Thyroid gland (tissue), 4 donors: ENCODE measurements at places on chromosomes 12 and 14. TPM values are rescaled to one million over a fixed set of nuclear protein-coding genes. Genes with fewer than 3 reads are reported as not detected.
A peak's percentile ranks its signal among the peaks of the same experiment; 100 is the strongest.

P3H3 gene
- 15.1 TPM for total RNA-seq

CCDC184 gene
- total RNA-seq = 0.44 TPM

ERP27 gene
- 24.3 TPM for total RNA-seq

DNA sequence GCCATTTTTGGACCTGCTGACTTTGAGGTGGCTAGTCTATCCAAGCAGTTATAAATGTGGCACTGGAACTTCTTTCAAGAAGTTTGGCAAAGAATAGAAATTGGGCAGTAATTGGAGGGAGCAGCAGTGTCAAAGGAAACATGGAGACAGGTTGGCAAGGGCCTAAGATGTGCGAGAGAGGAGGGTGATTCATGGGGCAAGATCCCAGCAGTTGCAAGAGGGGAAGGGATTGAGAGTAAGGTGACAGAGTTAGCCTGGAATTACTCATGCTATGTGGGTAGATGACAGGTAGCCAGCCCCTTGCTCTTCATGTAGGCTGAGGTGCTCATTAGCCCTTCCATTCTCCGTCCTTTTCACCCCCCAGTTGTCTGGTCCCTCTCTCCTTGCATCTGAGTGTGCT is 42.2 kb downstream of the FBXL14 start:
- H3K4me1 ChIP-seq = no peaks in the 10 kb centered on the region
- no peak for DNase-seq
- H3K4me3 ChIP-seq = no peak overlapping the region
- H3K27me3 ChIP-seq = no peaks in the 10 kb centered on the region

DNA sequence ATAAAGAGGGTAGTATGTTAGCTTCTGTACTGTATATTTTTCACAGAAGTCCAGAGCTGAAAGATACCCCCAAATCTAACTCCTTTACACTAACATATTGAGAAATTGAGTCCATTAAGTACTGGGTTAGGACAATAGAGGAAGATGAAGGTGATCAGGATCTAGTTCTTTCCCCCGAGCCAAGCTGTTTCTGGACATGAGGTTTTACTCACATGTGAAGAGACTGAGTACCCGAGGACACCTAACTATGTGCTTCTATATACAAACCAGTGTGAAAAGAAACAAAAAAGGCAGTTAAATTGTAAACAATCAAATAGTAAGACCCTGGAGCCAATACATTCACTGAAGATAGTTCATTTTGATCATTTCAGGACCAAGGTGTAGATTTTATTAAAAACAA is 3.8 kb upstream of the TRHDE start:
- no peak overlapping the region for H3K4me3 ChIP-seq
- H3K36me3 ChIP-seq = no peaks in the 10 kb centered on the region
- H3K4me1 ChIP-seq = peaks cover 18% of the 10 kb centered on the region
- no peak for DNase-seq
- no peaks in the 10 kb centered on the region for H3K27me3 ChIP-seq

DNA sequence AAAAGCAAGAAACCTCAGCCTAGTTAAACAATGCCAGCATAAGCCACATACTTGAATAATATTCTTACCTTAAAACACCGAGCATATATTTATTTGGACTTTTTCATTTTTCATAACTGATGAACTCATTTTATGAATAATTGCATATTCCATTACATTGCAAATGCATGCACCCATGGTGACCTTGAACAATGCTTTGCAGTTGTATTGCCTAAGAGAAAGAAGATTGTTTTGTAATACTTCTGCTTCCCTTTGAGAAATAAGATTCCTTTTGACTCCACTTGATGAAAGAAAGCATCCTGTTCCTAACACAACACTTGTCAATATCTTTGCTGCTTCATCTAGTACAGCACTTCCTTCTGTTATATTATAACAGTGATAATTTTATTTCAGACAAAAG is 1182.2 kb downstream of the FLRT2 start:
- no peak overlapping the region for H3K4me3 ChIP-seq
- H3K4me1 ChIP-seq = no peaks in the 10 kb centered on the region
- no peaks in the 10 kb centered on the region for H3K27me3 ChIP-seq
- no peak overlapping the region for H3K27ac ChIP-seq
- no peaks in the 10 kb centered on the region for H3K36me3 ChIP-seq
- no peak for DNase-seq

DNA sequence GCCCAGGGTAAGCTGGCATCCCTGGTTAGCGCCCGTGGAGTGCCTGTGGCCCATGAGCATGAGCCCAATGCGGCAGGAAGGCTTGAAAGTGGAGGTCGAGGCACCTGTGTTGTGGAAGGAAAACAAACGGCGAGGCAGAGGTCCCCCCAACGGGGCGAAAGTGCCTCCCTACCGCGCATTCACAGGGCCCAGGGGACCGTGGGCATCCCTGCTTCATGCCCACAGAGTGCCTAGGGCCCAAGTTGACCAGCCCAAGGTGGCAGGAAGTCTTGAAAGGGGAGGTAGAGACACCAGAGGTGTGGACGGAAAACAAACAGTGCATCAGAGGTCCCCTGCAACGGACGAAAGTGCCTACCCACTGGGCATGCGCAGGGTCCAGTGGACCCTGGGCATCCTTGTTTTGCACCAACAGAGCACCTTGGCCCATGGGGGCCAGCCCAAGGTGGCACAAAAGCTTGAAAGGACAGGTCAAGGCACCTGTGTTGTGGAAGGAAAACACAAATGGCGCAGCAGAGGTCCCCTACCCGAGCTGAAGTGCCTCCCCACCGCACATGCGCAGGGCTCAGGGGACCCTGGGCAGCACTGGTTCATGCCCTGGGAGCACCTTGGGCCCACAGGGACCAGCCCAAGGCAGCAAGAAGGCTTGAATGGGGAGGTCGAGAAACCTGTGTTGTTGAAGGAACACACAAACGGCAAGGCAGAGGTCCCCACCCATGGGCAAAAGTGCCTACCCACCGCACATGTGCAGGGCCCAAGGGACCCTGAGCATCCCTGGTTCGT is 377.5 kb downstream of the ALG10 start:
- no peaks in the 10 kb centered on the region for H3K36me3 ChIP-seq
- no peaks in the 10 kb centered on the region for H3K27me3 ChIP-seq
- H3K4me3 ChIP-seq = no peak overlapping the region
- H3K4me1 ChIP-seq = no peaks in the 10 kb centered on the region

- H3K27ac ChIP-seq = no peak overlapping the region
- no peaks in the 10 kb centered on the region for H3K27me3 ChIP-seq
- H3K36me3 ChIP-seq = no peaks in the 10 kb centered on the region
These were observed 45.4 kb downstream of the DCAF5 start for GRCh38 chr14:69107407-69108003.

- H3K27ac ChIP-seq = no peak overlapping the region
- H3K4me3 ChIP-seq = no peak overlapping the region
- no peak for DNase-seq
These were observed 84.7 kb upstream of the MDM1 start for GRCh38 chr12:68416826-68417225.

DNA sequence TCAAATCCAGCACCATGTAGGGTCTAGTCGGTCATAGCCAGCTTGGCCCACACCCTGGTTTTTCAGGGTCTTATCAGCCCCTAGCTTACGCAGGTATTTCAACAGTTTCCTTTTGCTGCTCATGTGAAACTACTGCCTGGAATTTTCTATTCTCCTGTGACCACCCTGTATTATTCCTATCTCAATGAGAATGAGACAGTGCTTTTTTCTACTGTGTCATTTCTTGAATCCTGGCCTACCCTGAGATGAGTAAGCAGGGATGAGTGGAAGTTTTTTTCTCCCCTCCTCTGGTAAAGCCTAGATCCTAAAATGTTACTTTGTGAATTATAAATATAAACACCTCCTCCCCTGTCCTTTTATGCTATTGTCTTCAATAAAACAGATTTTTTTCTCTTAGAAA is 62.7 kb upstream of the ARID2 start:
- H3K36me3 ChIP-seq = no peaks in the 10 kb centered on the region
- no peak overlapping the region for H3K4me3 ChIP-seq
- DNase-seq = no peak
- no peaks in the 10 kb centered on the region for H3K4me1 ChIP-seq

- H3K4me3 ChIP-seq = no peak overlapping the region
- H3K36me3 ChIP-seq = no peaks in the 10 kb centered on the region
- H3K4me1 ChIP-seq = no peaks in the 10 kb centered on the region
- H3K27ac ChIP-seq = no peak overlapping the region
- H3K27me3 ChIP-seq = no peaks in the 10 kb centered on the region
These were observed 741.8 kb downstream of the TMEM121 start for GRCh38 chr14:106268013-106268727.

GRCh38 chr12:126189856-126190255 is 1124.6 kb downstream of the AACS start:
- H3K27ac ChIP-seq = no peak overlapping the region
- no peaks in the 10 kb centered on the region for H3K36me3 ChIP-seq
- no peak for DNase-seq
- no peaks in the 10 kb centered on the region for H3K4me1 ChIP-seq

DNA sequence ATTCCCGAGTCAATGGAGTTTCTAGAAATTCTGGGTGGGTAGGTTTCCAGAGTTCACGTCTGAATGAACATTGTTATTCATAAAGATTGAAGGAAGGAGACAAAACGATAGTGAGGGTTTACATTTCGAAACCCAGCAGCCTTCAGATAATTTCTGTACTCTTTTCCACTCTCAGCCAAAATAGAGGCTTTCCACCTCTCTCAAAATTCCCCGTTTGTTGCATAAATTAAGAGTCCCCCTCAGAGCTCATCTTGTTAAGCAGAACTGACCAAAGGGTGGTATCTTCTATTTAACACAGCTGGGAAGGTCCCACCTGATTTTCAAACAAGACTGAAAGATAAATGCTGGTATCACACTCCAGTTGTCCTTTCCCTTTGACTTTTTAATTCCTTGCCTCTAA is 21.5 kb upstream of the YARS2 start:
- H3K4me3 ChIP-seq = no peak overlapping the region
- no peak overlapping the region for H3K27ac ChIP-seq
- DNase-seq = no peak
- no peaks in the 10 kb centered on the region for H3K36me3 ChIP-seq

- no peak overlapping the region for H3K4me3 ChIP-seq
- no peaks in the 10 kb centered on the region for H3K36me3 ChIP-seq
- H3K4me1 ChIP-seq = no peaks in the 10 kb centered on the region
These were observed 21.0 kb downstream of the WIF1 start for GRCh38 chr12:65100140-65100539.

GRCh38 chr12:1047898-1048660 is 57.1 kb downstream of the ERC1 start:
- no peak overlapping the region for H3K4me3 ChIP-seq
- peaks cover 11% of the 10 kb centered on the region for H3K4me1 ChIP-seq
- no peaks in the 10 kb centered on the region for H3K36me3 ChIP-seq
- no peaks in the 10 kb centered on the region for H3K27me3 ChIP-seq
- no peak overlapping the region for H3K27ac ChIP-seq

- no peak for DNase-seq
- peaks cover 34% of the 10 kb centered on the region for H3K4me1 ChIP-seq
These were observed 158.7 kb upstream of the LRIG3 start for GRCh38 chr12:59079002-59079401.

GRCh38 chr14:80942191-80942600 is 658 bp upstream of the CEP128 start:
- no peaks in the 10 kb centered on the region for H3K36me3 ChIP-seq
- no peak for DNase-seq
- H3K4me3 ChIP-seq = peak overlapping the region; percentile 51
- H3K27ac ChIP-seq = peak overlapping the region; percentile 31

- no peaks in the 10 kb centered on the region for H3K27me3 ChIP-seq
- no peaks in the 10 kb centered on the region for H3K36me3 ChIP-seq
These were observed 427.9 kb downstream of the AEBP2 start for GRCh38 chr12:19867151-19867550.

GRCh38 chr12:101441461-101442224 is 33.5 kb upstream of the SPIC start:
- no peak overlapping the region for H3K4me3 ChIP-seq
- no peaks in the 10 kb centered on the region for H3K27me3 ChIP-seq
- H3K36me3 ChIP-seq = no peaks in the 10 kb centered on the region
- H3K4me1 ChIP-seq = no peaks in the 10 kb centered on the region

GRCh38 chr14:92956961-92957360 is 34.0 kb downstream of the CHGA start:
- H3K27me3 ChIP-seq = no peaks in the 10 kb centered on the region
- no peak for DNase-seq
- H3K4me3 ChIP-seq = no peak overlapping the region
- no peaks in the 10 kb centered on the region for H3K4me1 ChIP-seq
- H3K27ac ChIP-seq = no peak overlapping the region

DNA sequence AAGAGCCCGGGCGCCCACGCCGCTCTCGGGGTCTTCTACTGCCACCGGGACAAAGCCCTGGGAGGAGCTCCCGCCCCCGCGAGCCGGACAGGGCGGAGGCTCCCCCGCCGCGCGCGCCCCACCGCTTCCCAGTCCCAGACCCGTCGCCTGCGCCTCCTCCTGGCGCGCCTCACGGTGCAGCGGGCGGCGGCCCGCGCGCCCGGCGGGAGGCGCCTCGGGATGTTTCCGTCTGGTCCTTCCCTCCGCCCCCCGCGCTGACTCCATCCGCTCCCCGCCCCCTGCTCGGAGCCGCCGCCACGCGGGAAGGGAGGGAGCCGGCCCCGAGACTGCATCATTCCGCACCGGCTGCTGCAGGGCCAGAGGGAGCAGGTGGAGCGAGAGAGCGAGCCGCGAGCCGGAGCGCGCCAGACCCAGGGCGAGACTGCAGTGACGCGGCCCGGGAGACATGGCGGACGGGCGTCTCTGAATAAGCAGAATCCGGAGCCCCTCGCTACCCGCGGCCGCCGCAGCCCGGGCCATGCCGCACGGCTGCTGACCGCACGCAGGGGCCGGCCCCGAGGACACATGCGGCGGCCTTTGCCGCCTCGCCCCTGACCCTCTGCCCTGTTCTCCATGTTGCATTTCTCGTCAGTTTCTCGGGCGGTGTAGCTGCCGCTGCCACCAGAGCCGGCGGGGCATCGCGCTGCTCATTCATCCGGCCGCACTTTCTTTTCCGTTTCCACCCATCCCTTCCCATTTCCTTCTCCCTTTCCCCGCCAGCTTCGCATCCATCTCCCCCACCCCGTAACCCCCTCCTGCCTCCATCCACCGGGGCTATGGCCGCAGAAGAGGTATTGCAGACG is at the start of gene BICD1:
BICD1 (plus strand) TSS at position 331 of the 842 bp plus-strand sequence; CDS start at position 816, 485 bp downstream.
- H3K36me3 ChIP-seq = no peaks in the 10 kb centered on the region
- H3K27me3 ChIP-seq = no peaks in the 10 kb centered on the region
- H3K4me3 ChIP-seq = peak within 1 kb of the TSS; percentile 80
- peak within 1 kb of the TSS; percentile 89 for H3K27ac ChIP-seq

- no peaks in the 10 kb centered on the region for H3K27me3 ChIP-seq
- no peak overlapping the region for H3K4me3 ChIP-seq
- no peaks in the 10 kb centered on the region for H3K4me1 ChIP-seq
- peaks cover 16% of the 10 kb centered on the region for H3K36me3 ChIP-seq
These were observed 28.8 kb downstream of the SEL1L start for GRCh38 chr14:81504864-81505263.
